ENCODE measurements at places on chromosomes 3 and 15.

DNA sequence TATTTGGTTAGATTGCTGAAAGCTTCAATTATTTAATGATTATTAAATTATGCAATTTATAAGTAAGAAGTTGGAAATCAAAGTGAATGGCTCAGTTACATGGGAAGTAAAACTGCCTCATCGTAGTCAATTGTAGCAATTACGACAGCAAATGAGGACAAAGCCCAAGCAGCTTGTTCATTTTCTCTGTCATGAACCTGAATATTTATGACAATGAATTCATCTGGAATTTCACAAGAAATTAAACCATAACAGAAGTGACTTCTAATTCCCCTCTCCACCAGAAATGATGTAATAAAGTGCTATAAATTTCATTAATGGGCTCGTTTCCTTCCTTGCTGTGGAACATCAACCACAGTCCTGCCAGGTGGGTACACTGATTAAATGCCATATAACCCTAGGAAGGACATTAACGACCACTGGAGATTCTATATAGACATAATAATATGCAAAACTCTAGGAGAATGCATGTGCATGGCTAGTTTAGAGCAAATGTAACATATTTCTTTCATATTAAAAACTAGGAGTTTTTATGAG lies 273.8 kb upstream of the DCBLD2 start:
- DNase-seq = no peak

- no peak for DNase-seq
Observed at GRCh38 chr3:158768361-158768787, 33.5 kb upstream of the MFSD1 start.

DNA sequence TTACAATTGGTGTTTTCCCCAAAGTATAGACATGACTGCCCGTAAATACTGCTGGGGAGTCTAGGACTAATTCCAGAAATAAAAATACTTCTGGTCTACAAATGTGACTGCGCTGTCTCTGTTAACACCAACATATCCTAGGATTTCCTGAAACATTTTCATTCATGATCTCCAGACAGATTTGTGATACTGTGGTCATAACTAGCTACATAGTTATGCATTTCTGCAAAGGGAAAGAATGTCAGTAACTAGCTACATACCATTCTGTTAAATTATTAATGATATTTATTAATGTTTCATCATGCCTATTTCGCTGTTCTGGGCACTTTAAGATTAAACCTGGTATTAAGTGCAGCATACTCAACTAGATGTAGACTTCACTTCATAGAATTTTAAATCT lies 33.3 kb downstream of the SETD5 start:
- no peak for DNase-seq

GRCh38 chr3:56835650-56836227 lies 34.0 kb upstream of the ARHGEF3 start:
- DNase-seq = no peak

DNA sequence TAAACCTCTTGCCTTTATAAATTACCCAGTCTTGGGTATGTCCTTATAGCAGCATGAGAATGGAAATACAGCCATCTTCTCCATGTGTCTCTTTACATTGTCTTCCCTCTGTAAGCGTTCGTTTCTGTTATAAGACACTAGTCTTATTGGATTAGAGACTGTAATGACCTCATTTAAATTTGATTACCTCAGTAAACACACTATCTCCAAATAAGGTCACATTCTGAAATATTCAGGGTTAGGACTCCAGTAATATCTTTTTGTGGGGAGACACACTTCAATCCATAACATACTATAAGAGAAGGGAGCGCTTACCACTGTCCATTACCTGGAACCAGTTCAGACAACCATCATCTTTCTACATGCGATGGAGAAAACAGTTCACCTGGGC lies 34.3 kb upstream of the CD47 start:
- DNase-seq = no peak

- DNase-seq = no peak
Observed at GRCh38 chr15:63708126-63708772, 111.1 kb downstream of the FBXL22 start.

Measured in stimulated activated CD4-positive, alpha-beta T cell treated with anti-CD3 and anti-CD28 coated beads, Interleukin-1b, Interleukin-23, amount 100 ng/mL, for 1 hour (primary cell).